HuH-7.5 (cell line): ENCODE measurements at places on chromosomes 4 and X.
A peak's percentile ranks its signal among the peaks of the same experiment; 100 is the strongest.

DNA sequence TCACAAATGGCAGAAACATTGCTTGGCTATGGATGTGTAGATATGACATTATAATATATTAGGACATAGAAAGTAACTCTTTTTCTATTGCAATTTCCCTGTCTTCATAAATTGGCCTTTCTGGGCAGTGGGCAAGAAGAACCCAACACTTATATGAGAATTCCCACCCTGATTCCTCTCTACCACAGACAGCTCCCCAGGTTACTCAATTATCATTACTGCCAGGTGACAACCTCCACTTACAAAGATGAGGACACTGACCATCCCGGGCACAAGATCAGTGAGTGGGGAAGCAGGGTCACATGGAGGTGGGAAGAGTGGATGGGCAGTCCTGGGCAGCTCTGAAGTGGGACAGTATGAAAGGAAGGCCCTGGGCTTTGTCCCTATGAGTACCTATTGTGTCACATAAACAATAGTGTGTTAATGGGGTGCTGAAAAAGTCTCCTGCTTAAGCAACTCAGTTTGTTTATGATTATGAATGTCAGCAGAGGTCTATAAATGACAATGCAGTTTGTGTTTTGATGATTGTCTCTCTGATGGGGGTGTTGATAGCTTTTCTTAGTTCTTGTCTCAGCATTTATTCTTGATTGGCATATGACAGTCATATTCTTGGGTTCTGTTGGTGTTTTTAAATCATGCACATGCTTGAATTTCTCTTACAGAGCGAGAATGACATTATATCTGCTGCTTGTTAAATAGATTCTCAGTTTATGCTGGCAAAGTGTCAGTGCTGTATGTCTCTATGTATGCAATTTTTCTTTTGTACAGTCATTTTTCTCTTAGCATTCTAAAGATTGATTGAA, 99.9 kb downstream of the SLIT2 start:
- DNase-seq, result no peak

DNA sequence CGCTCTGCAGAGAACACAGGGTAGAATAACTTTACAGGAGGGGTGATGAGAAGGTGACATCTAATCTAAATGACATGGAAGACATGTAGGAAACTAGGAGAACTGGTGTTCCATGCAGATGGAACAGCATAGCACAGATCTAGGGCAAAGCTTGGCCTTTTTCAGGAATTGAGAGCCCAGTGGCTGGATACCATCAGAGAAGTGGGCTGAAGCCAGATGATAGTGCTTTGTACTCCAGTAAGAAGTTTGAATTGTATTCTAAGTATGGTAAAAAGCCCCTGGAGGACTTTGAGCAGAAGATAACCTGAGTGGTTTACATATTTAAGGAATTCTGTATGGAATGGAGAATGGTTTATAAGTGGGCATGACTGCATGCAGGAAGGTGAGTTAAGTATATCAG, 32.8 kb downstream of the ENOPH1 start:
- no peak for DNase-seq

GRCh38 chr4:41573502-41574001, 35.6 kb downstream of the LIMCH1 start:
- DNase-seq, result no peak

DNA sequence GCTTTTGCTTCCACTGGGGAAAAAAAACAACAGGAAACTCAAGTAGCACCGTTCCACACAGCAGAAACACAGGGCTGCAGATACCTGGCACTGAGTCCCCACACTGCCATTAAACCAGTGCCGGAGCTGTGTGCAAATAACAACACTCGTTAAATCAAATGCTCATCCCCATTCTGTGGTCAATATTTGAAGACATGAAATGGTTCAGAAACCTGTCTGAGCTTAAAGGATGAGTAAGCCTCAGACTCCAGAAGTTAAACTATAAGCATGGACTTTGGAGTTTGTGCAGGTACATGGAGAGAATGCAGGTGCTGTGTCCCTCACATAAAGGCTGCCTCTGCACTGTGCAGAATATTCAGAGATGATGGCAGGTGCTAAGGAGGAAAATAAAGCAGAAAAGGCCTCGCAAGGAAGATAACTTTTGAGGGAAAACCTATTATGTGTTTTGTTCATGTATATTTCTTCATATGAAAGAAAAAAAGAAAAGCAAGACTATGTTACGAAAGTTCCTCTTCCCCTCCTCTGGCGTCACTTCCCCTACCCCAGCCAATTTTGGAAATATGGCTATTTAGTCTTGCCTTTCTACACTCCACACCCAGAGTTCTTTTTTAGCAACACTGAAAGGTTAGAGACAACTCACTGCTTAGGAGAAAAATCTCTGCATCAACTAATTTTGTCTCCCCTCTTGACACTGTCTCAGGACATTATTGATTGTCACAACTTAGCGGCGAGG, 4.6 kb downstream of the MPP1 start:
- DNase-seq, result no peak

DNA sequence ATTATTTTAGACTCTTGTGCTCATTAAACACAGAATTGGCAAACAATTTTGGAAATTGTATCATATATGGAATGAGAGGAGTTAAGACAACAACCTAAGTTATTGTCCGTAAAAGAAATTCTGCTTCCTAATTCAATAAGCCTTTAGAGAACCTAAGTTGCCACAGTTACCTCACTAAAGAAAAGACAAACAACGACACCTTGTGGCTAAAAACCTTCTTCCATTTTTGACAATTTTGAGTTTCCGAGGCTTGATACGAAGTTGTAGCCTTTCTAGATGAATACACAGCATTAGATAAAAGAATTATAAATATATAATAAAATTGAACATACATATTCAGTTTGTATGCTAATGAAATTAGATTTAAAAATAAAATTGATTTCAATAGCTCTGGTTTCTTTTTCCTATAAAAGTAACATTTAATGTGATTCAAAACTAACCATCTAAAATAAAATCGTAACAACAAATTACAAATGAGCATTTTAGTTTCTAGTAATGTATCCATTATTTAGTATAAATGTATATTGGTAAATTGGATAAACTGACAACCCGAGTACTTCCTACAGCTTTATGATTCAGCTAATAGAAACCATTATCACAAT, 275.1 kb downstream of the GPM6A start:
- DNase-seq, result no peak

GRCh38 chr4:39820186-39820585, 122.2 kb downstream of the UBE2K start:
- no peak for DNase-seq

GRCh38 chrX:72126539-72127140, 5.1 kb downstream of the RTL5 start:
- peak; percentile 78 for DNase-seq

GRCh38 chr4:95548738-95549245, at the start of gene UNC5C:
TSS of gene UNC5C (minus strand) at chr4:95548973.
- no peak for DNase-seq

DNA sequence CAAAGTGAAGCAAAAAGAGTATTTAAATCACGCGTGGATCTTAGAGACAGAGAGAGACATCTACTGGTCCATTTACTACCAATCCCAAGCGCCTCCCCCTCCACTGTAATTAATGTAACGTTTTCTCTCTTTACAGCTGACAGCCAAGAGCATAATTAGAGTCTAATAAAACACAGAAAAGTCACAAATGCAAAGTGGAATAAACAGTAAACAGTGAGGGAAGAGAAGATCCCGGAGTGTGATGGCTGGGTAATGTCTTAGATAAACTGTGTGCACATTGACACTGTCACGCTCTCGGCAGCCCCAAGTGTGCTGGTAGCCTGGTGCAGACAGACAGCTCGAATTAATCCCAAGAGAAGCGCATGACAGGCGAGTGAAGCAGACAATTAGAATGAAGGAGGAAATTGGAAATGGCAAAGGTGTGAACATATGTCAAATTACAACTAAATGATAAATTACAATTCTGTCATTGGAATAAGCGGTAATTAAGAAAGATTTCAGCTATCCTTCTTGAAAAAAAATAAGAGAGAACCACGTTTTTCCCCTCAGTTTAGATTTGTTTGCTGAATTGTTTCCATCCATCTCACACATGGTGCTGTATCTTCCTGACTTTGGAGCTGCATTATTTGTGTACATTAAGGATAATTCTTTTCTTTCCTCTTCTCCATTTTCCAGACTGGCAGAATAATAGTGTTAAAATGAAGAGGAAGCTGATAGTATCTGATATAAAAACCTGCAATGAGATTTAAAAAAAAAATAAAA, 100.1 kb downstream of the CXXC4 start:
- DNase-seq, result no peak

DNA sequence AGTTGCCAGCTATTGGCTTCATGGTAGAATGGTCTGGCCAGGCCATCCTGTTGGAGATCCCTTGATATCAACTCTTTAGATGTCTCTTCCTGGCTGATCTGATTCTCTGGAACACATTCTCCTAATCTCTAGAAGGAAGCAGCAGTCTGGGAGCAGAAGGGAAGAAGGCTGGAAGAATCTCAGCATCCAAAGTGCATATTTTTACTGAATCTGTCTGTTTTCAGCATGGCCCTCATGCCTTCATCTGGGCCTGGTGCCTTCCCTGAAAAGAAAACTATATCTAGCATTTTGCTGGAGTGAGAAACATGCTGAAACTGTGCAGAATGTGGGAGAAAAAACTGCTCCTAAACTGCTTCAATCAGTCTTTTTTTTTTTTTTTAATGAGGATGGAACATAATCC, 148.7 kb downstream of the REPS2 start:
- no peak for DNase-seq

DNA sequence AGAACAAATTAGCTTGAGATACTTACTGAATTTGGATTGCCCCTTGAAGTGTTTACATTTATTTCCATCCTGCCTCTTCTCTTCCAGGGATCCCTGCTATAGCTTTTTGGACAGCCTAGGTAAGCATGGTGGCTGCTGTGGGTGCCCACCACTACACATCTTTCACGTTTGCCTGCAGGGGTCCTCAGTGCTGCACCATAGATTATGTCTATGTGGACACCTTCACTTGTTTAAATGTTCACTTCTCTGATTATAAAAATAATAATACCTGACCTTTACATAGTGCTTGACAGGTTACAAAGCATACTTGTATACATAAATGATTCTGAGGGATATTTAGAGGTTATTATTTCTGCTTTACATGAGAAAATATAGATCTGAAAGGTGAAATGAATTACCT, 67.9 kb upstream of the SLC4A4 start:
- DNase-seq, result no peak

DNA sequence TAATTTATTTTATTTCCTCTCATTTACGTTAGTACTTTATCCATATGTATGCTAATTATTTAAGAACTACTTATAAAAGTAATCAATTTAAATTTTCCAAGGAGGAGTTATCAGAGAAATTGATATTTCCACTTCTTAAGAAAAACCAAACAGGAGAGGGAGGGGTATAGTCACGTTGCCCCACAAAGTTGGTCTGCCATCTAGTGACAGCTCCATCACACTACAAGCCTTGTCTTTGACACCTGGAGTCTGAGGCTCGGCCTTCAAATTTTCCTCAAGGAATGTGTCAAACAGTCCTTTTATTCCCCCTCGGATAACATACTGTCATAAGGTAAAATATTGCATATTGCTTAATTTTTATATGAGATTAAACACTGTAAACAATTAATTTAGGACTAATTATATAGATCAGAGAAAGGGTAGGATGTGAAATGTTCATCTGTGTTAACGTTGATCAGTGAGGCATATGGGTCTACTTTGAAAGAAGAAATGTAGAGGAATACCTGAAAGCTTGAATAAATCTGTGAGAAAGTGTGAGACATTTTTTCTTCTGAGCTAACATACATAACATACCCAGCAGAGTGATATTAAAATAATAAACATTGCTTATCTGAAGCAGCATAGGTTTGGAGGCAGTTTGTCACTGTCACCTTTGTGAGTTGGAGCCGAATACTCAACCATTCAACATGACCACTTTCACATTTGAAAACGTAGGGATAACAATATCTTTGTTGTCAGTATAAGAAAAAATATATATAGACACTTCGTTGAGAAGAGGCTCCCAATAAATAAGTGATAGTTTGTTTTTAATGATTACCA, 114.4 kb downstream of the GLRA3 start:
- DNase-seq, result peak; percentile 10

- DNase-seq, result no peak
Measured at GRCh38 chrX:68084765-68085164, 348.5 kb downstream of the OPHN1 start.

- DNase-seq, result no peak
Measured at GRCh38 chr4:100083289-100083688, 107.0 kb downstream of the DDIT4L start.

GRCh38 chr4:72215198-72215597, 183.4 kb downstream of the NPFFR2 start:
- no peak for DNase-seq

DNA sequence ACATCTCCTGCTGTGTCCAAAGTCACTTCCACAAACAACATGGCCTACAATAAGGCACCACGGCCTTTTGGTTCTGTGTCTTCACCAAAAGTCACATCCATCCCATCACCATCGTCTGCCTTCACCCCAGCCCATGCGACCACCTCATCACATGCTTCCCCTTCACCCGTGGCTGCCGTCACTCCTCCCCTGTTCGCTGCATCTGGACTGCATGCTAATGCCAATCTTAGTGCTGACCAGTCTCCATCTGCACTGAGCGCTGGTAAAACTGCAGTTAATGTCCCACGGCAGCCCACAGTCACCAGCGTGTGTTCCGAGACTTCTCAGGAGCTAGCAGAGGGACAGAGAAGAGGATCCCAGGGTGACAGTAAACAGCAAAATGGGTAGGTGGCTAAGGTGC, 123.9 kb downstream of the PDLIM5 start:
- DNase-seq, result no peak

GRCh38 chr4:82754513-82755165, 44.0 kb downstream of the SCD5 start:
- no peak for DNase-seq

DNA sequence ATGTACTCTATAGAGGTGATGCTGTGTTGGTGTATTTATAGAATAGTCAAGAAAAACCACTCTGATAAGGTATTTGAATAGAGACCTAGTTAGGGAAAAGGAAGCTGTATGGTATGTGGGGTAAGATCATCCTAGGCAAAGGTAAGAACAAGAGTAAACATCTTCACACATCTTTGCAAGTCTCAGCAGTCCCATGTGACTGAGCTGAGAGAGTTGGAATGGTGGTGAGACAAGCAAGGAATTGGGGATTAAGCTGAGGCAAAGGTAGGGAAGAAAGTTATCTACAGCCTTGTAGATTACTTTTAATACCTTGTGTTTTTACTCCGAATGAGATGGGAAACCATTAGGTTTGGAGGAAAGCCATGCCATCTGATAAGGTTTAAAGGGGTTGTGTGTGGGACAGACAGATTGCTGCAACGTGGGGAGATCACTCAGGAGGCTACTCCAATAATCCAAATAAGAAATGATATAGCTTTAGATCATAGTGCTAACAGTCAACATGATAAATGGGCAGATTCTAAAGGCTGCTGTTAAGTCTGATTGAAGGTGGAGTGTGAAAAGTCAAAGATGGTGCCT, 31.7 kb upstream of the MANBA start:
- DNase-seq, result no peak

DNA sequence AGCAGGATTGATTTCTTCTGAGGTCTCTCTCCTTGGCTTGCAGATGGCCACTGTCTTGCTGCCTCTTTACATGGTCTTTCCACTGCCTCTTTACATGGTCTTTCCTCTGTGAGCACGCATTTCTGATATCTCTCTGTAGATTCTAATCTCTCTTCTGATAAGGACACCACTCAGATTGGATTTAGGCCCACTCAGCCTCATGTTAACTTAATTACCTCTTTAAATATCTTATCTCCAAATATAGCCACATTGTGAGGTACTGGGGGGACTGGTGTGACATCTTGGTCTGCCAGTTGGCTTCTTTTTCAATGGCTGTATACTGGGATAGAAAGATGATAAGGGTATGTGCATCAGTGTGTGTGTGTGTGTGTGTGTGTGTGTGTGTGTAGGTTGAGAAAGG, 153.7 kb downstream of the AWAT2 start:
- DNase-seq, result no peak

GRCh38 chr4:57442831-57443291, 332.7 kb upstream of the IGFBP7 start:
- DNase-seq, result peak; percentile 4
